ENCODE measurements at places on chromosomes 4 and X.

DNA sequence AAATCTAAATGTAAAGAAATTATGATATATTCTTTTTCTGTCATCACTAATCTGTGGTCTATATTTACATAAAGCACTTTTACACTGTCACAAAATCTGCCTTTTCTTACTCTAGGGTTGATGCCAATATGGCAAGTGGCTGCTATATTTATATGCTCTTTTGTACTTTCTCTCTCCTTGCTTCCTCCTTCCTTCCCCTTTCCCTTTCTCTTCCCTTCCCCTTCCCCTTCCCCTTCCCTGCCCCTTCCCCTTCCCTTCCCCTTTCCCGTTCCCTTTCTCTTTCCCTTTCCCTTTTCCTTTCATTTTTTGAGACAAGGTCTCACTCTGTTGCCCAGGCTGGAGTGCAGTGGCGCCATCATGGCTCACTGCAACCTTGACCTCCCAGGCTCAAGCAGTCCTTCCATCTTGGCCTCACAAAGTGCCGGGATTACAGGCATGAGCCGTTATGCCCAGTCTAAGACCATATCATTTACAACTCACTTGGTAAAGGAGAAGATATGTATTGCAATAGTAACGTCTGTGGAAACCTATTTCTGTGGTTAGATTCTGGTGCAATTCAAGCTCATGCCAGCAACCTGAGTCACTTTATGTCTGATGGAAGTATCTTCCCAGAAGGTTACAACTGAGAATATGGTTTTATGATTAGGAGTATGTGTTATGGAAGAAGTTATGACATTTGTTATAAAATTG is 13.9 kb upstream of the PLAC8 start:
- DNase-seq, result peak; percentile 53

DNA sequence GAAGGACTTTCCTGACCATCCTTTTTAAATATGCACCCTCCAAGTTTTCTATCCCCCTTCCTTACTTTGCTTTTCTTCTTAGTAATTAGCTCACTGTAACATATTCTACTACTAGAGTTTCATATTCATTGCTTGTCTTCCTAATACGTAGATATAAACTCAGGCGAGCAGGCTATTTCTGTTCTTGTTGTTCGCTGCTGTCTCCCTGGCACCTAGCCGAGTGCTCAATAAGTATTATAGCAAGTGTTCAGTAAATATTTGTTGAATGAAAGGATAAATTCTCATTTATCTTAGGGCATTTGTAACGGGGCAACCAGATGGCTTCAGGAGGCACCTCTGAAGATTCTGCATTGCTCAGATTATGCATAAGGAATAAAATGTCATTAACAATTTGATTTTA is 6.8 kb upstream of the RHOH start:
- no peak for DNase-seq

GRCh38 chr4:27161191-27161590 is 300.6 kb downstream of the STIM2 start:
- no peak for DNase-seq

- DNase-seq, result no peak
Observed at GRCh38 chrX:104347860-104348259, 93.1 kb upstream of the ESX1 start.

DNA sequence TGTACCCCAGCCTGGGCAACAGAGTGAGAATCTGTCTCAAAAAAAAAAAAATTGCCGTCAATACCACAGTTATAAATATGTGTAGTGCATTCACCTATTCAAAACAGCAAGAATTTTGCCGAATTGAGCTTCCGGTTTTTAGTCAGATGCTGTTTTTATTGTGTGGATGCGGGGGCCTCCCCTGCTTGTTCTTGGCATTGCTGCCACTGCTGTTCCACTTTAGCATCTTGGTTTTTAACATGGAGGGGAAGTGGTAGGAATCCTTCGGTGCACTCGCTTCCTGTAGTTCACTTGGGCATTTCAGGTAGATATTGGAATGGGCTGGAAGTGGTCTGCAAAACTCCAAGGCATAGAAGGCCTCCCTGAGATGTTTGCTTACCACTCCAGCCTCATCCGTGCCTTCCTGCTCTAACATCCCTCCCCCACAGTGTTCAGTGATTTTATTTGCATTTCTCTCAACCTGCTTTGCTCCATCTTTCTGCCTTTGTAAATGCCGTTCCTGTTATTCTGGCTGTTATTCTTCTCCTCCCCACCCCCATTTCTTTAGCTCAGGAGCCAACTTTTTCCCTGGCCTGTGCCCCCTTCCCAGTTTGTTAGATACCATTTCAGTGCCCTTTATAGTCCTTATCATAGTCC is 25.5 kb downstream of the MOB1B start:
- no peak for DNase-seq

DNA sequence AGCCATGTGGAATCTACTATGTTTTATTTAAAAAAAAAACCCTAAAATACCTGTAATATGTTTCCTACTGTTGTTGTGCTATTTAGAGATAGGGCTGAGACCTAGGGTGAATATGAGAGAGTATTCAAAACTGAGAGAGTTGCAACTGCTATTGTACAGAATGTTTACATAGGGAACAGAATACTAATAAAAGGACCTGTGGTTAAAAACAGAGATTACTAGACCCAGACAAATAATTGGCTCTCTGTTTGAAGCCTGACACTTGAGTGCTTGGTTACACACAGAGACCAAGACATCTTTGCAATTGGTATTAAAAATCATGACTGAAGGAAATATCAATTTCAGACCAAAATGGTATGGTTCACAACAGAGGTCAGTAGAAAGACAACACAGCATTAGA is 278.9 kb upstream of the GIMD1 start:
- DNase-seq, result no peak

DNA sequence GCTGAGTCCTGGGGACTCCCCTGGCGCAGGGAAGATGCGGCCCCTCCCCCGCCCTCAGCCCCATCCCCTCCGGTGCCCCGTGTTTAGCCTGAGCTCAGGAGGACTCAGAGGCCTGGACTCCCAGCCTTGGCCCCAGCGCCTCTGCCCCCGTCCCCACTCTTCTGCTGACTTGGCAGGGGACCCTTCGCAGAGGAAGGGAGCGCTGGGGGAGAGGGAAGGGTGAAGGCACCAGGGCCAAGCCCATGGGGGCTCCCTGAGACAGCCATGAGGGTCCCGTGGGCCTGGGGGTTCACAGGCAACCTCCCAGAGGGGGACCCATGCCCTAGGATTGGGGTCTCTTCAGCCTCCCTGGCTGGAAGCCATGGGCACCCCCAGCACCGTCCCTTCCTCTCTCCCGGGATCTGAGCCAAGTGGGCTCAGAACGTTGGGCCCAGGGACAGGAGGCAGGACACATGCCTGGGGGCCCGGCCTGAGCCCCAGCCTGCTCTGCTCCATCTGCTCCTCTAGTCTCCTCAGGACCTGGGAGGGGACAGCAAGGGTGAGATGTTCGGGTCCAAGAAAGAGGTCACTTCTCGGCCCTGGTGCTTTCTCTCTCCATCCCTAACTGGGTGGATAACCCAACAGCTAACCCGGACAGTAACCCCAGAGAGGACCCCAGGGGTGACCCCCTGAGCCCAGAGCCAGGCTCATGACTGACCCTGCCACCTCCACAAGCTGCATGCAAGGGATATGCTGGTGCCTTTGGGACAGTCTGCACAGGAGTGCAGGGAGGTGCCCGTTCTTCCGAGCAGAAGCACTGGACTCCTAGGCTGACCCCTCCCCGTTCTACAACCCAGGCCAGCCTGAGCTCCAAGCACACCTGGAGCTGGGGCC is 1.5 kb upstream of the CPLX1 start:
- no peak for DNase-seq

GRCh38 chr4:186771624-186772023 is 48.0 kb upstream of the FAT1 start:
- DNase-seq, result no peak

GRCh38 chr4:77586951-77587383 is 18.7 kb upstream of the CXCL13 start:
- no peak for DNase-seq

- no peak for DNase-seq
Observed at GRCh38 chr4:25953740-25954139, 39.7 kb downstream of the SMIM20 start.

GRCh38 chrX:123083924-123084323 is 100.2 kb upstream of the GRIA3 start:
- no peak for DNase-seq

- no peak for DNase-seq
Observed at GRCh38 chr4:75698963-75699228, 25.5 kb upstream of the USO1 start.

- no peak for DNase-seq
Observed at GRCh38 chr4:10333942-10334341, 123.3 kb downstream of the ZNF518B start.

DNA sequence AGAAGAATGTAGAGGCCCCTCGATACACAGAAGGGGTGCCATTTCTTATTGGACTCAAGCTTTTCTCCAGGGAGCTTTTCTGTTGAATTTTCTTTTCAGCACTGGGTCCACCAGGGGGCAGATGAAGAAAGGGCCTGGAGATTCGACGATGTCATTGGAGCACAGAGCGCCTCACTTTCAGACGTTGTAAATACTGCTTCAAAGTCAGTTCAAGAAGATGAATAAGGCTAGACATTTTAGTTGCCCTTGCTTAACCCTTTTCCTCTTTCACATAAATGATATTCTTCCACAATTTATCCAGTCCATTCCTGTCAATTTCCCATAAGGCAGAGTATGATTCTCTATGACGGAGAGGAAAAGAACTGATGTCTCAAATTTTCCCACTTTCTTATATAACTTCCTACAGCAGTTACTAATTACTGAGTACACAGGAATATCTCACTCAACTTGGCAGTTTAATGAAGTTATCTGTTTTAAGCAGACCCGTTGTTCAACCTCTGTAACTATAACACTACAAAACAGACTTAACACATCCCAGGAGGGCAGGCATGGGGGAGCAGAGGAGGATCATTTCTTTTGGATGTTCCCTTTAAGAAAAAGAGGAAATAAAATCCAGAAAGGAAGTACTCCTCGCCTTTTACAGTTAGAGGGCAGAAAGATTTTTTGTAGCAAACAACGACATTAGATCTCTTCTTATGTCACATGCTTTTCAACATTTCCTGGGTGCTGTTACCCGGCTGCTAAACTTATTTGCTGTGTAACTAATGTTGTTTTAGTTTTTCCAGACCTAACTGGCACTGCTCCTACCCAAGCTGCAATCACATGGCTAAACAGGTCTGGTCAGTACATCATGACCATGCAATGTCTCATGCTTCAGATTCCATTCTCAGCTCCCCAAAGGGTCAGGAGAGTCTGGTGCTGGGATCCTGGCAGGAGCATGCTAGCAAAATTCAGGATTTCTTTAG is 12.2 kb upstream of the CENPU start:
- DNase-seq, result peak; percentile 81

DNA sequence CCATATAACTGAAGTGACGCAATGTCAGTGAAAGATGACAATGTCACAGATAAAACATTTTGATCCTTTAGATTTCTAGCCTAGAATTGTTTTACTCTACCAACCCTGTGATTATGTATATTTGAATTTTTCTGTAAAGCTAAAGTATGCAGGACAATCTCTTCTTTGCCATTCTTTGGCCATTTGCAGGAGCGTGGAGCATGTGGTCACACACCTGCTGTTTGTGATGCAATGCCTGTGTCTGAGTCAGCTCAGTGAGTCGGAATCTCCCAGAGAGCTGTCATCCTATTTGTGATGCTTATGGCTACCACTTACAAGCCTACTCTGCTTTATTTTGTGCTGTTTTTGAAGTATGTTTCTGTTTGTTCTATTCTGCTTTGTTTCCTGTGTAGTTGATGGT is 214.5 kb downstream of the NAF1 start:
- DNase-seq, result peak; percentile 75

DNA sequence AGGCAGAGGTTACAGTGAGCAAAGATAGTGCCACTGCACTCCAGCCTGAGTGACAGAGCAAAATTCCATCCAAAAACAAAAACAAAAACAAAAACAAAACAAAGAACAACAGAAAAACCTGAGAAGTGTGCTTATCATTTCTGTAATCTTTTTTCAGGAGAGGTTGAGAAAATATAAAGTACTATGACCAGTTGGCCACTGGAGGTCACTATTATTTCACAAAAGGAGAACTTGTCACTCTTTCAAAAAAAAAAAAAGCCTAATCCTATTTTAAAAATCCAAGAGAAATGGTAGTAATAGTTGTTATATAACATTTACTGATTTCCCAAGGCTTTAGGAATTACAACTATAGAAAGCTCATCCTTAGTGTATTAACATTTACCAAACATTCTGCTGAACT is 24.9 kb upstream of the RNF150 start:
- peak; percentile 41 for DNase-seq

GRCh38 chr4:81454499-81454898 is 17.2 kb downstream of the RASGEF1B start:
- no peak for DNase-seq

- DNase-seq, result no peak
Observed at GRCh38 chr4:4456351-4456750, 69.4 kb downstream of the NSG1 start.

DNA sequence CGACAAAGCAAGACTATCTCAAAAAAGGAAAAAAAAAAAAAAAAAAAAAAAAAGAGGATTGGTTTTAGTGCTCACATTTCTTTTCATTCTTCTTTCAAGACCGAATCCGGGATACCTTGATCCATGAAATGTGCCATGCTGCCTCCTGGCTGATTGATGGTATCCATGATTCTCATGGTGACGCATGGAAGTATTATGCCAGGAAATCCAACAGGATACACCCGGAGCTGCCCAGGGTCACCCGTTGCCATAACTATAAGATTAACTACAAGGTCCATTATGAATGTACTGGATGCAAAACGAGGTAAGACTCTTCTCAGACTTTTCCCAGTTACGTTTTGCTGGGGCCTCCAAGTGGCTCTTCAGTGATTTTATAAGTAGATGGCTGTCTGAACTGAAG is 6.1 kb downstream of the CXCR3 start:
- no peak for DNase-seq

GRCh38 chrX:139905051-139905450 is 27.8 kb downstream of the ATP11C start:
- DNase-seq, result no peak

GRCh38 chrX:56563231-56564161 is at the start of gene UBQLN2:
UBQLN2 (plus strand) TSS chrX:56563627; CDS start chrX:56563874, 247 bp downstream.
- peak; percentile 57 for DNase-seq

DNA sequence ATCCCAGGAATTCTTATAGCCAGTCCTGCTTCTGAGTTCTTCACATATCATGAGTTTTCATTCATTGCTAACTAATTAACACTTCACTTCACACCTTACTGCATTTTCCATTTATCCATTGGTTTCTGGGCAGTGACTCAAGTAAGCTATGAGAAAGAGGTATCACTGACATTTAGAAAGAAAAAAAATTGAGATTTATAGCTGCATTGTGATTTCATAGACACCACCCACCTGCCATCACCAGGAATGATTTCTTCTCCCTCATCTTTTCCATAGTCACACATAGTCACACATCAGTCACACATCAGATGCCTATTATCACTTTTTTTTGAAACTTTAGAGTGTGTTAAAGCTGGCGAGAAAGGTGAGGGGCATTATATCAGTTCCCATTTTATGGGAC is 121.8 kb downstream of the SLC39A8 start:
- DNase-seq, result no peak

GRCh38 chr4:92618968-92619367 is 315.2 kb downstream of the GRID2 start:
- DNase-seq, result no peak

Data from astrocyte of the cerebellum (primary cell).